ENCODE measurements at places on chromosomes 1 and 21.

DNA sequence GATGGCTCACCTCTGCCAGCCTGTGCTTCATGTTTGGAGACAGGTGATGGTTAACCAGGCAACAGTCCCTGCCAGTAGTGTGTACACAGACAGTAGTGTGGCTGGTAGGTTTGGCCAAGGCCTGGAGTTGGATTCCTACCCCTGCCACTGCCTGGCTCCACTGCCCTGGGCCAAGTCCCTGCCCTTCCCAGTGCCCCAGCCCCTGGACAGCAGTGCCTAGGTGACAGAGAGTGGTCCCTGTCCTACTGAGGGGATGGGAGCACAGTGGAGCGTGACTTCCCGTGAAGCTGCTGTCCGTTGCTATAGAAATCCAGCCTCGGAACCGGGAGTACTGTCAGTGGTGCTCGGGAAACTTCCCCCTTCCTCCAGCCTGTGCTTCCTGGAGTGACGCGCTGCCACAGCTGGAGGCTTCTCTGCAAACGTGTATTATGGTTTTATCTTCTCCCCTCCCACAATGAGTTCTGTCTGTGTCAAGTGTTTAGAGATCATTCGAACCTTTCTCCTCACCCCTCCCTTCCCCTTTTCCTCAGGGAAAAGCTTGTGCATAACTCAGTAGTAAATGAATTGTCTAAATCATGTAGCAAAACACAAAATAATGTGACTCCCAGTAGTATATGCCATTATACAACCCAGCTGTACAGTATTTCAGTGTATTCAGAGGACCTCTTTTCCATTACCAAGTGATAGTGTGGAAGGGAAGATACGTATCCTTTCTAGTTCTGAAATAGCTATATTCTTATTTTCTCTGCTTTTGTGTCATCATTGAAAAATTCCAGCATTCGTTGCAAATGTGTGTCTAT lies 73.4 kb downstream of the GALNT2 start:
- DNase-seq, result no peak

DNA sequence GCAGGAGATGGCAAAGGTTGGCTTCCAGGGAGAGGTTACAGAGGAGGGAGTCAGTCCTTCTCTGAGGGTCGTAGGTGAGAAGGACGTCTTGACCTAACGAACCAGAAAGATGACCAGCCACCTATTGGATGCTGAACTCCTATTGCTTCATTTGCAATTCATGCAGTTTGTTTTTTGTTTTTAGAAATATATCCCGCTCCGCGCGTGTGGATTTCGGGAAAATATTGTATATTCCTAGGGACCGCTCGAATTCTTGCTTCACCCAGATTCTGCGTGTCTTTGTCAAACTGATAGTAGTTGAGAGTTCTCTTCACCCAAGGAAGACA lies 564 bp downstream of the DISP1 start:
- no peak for DNase-seq

DNA sequence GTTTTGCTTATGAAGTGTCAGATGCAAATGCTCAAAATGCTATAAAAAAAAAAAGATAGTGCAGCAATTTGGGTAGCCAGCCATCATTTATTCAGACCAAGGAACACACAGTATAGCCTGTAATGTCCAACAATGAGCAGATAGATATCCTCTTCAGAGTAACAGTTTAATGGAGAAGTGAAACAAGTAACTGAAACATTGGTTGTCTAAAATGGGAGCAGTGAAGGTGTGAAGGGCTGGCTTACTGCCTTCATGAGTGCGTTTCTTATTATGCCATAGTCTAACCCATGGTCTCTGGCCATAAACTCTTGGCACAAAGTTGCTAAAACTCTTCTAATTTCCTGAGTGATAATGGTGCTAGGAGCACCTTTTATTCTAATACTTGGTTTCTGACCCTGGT lies 11.4 kb downstream of the RGS5 start:
- no peak for DNase-seq

DNA sequence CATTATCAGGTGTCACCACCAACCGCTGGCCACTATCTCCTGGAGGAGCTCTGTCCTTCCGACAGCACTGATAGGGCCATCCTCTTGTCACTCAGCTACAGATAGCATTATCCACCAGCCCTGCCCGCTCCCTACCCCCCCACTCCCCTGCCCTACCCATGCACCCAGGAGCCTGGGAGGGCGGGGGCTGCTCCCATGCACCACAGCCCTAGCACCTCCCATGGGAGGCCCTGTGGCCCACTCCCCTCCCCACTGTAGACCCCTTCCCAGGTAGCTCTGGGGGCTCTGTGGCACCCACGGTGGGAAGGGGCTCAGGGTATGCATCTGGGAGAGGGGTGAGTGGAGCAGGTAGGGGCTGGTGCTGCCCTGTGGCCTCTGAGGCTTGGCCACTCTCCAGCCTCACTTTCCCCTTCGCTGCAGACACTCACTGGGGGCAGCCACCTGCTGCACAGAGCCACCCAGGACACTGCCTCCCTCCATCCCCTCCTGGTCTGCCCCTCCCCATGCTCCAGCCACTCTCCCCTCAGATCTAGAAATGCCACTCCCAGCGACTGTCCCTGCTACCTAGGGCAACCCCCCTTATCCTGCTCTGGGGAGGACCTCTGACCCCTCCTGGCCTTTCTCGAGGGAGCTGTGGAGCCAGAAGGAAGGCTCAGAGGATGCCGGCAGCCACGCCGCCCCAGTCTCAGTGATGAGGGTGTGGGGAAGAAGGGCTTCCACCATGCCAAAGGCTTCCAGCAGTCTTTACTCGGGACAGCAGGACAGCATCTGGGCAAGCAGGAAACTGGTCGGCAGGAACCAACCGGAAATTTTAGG lies 58.5 kb downstream of the WNT9A start:
- no peak for DNase-seq

- no peak for DNase-seq
Observed at GRCh38 chr1:11753555-11754208, 8.3 kb upstream of the C1orf167 start.

All from NCI-H187 (cell line).